Activated naive CD4-positive, alpha-beta T cell (primary cell): ENCODE measurements at places on chromosomes 13 and 19.

- DNase-seq, result no peak
These were observed 7.9 kb upstream of the FRY start for GRCh38 chr13:32023698-32024097.

GRCh38 chr19:39406656-39407409 lies at the start of gene ZFP36:
Gene ZFP36, plus strand, starts transcription at chr19:39406847. Its CDS starts 58 bp downstream, at chr19:39406905.
- peak; percentile 91 for DNase-seq

DNA sequence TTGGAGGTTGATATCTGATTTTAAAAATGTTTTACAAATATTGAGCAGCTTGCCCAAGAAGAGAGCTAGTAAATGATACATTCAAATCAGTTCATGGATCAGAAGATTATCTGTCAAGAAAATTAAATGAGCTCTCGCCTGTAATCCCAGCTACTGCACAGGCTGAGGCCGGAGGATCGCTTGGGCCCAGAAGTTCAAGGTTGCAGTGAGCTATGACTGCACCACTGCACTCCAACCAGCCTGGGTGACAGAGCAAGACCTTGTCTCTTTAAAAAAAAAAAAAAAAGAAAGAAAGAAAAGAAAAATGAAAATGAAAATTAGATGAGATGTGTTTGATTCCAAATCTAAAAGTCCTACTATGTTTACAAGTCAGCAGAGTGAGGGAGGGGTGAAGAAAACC lies 2.4 kb downstream of the SPART start:
- DNase-seq, result no peak

DNA sequence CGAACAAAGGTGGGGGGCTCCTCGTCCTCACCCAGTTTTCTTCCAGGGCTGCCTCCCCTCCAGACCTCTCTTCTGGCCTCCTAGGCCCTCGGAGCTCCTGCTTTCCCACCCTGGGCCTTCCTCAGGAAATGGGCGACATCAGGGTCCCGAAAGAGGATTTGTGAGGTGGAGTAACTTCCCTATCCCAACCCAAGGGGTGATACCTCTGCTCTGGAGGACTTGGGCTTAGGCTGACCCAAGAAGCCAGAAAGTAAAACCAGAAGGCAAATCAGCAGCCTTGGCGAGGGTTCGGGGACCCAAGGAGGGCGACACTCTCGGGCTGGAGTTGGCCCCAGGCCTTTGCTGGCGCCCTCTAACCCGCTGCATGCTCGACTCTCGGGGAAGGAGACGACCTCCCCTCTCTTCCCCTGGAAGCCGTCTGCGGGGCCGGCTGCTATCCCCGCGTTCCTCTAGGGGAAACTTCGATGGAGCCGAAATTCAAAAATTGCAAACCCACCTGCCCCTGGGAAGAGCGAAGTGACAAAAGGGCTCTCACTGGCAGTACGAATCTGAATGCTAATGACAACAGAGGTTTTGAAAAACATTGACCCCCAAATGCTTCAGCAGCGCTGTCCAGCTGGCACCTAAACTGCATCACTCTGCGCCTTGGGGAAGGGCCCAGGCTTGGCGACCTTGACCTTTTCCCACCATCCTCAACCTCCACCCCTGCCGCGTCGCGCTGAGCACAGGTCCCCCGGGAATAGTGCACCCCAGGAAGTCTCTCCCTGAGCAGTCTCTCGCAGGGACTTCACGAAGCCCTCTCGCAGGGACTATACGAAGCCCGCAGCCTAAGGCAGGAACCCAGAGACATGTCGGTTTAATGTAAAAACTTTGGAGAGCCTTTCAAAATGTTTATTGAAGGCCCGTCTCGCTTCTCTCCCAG lies 2.4 kb downstream of the PDX1 start:
- no peak for DNase-seq

GRCh38 chr13:73521985-73522524 lies 463.2 kb downstream of the KLF5 start:
- no peak for DNase-seq

DNA sequence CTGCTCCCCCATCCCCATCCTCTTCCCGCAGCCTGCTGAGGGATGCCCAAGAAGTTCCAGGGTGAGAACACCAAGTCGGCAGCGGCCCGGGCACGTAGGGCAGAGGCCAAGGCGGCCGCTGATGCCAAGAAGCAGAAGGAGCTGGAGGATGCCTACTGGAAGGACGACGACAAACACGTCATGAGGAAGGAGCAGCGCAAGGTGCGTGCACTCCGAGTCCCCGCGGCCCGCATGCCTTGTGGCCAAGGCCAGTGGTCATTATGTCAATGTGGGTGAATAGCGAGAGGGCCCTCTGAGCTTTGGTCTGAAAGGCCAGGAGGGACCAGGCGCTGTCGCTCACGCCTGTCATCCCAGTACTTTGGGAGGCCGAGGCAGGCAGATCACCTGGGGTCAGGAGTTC lies 3.6 kb downstream of the CCDC124 start:
- DNase-seq, result no peak

DNA sequence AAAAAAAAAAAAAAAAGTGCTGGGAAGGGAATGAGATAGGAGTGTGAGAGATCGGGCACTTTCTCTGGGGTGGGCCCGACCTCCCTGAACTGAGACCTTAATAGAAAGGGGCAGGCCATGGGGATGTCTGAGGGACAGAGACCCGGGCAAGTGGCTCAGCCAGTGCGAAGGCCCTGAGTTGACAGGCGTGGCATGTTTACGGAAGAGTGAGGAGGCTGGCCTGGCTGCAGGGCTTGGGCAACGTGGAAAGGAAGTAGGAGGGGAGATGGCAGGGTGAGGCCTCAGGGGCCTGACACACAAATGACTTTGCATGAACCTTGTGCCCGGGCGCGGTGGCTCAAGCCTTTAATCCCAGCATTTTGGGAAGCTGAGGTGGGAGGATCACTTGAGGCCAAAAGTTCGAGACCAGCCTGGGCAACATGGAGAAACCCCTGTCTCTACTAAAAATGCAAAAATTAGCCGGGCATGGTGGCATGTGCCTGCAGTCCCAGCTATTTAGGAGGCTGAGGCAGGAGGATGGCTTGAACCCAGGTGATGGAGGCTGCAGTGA lies 13.9 kb downstream of the FCHO1 start:
- no peak for DNase-seq

- peak; percentile 15 for DNase-seq
These were observed 14.5 kb upstream of the SIGLEC14 start for GRCh38 chr19:51660975-51661600.

DNA sequence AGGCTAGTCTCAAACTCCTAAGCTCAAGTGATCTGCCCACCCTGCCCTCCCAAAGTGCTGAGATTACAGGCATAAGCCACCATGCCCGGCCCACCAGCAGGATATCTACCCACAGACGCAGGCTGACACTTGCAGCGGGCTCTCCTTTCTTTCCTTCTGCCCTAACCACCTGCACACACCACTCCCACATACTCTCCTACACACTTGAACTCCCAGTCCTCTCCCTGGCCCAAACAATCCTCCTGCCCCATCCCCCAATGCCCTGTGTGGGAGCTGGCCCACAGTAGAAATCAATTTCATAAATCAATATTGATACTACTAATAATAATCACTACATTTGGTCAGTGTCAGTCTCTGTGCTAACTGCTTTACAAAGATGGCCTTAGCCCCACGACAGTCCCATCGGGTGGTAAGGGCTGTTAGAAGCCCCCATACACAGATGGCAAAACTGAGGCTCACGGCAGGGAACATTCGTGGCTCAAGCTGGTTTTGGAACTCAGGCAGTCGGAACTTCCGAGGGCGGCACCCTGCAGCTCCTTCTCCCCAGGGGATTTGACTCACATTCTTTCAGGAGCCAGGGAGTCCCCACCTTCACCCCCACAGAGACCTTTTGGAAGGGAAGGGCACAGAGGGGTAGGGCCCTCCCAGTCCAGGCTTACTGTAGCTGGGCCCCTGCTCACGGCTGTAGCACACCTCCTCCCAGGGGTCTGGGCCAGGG lies 3.4 kb upstream of the DPF1 start:
- no peak for DNase-seq

GRCh38 chr19:56217039-56217949 lies 15.2 kb downstream of the ZSCAN5C start:
- no peak for DNase-seq

DNA sequence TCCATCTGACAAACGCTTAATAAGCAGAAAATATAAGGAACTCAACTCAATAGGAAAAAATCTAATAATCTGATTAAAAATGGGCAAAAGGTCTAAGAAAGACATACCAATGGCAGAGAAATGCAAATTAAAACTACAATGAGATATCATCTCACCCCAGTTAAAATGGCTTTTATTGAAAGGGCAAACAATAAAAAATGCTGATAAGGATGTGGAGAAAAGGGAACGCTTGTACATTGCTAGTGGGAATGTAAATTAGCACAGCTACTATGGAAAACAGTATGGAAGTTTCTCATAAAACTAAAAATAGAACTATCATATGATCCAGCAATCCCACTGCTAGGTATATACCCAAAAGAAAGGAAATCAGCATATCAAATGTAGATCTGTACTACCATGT lies 508.8 kb upstream of the GPC6 start:
- no peak for DNase-seq

DNA sequence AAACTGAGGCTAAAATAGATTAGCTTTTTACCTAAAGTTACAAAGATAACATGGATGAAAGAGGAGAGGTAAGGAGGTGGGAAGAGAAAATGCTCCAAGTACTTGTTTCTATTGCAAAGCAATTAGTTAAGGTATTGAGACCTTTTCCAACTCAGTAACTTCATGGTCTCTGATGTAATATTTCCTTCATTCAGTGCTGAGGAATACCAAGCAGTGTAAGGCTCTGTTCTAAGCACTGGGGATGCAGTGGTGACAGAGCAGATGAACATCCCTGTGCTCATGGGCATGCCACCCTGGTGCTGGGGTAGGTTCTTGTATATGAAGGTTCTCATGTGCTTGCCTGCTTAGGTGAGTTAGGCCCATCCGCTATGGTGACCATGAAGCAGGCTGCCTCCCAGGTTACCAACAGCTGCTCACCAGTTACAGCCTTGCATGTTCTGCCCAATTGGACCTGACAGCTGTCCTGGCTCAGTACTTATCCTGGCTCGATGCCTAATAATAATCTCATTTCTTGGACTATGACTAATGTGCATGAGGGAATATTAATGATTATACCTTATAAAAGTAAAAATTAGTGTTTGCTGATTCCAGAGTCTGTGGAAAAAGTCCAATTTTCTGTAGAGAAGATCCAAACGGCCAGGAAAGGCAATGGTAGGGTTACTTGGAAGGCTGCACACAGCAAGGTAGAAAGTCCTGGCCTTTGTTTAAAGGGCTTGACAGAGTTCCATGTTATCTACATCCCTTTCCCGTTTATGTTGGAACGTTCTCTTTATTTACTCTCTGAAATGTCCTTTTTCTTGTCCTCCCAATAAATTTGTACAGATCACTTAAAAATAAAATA lies 48.3 kb downstream of the LATS2 start:
- DNase-seq, result no peak

- no peak for DNase-seq
These were observed 32.4 kb downstream of the GRIK5 start for GRCh38 chr19:42037649-42038048.

- no peak for DNase-seq
These were observed 47.9 kb downstream of the CERS4 start for GRCh38 chr19:8257052-8257443.

GRCh38 chr13:80161219-80161618 lies 179.7 kb downstream of the SPRY2 start:
- DNase-seq, result no peak

DNA sequence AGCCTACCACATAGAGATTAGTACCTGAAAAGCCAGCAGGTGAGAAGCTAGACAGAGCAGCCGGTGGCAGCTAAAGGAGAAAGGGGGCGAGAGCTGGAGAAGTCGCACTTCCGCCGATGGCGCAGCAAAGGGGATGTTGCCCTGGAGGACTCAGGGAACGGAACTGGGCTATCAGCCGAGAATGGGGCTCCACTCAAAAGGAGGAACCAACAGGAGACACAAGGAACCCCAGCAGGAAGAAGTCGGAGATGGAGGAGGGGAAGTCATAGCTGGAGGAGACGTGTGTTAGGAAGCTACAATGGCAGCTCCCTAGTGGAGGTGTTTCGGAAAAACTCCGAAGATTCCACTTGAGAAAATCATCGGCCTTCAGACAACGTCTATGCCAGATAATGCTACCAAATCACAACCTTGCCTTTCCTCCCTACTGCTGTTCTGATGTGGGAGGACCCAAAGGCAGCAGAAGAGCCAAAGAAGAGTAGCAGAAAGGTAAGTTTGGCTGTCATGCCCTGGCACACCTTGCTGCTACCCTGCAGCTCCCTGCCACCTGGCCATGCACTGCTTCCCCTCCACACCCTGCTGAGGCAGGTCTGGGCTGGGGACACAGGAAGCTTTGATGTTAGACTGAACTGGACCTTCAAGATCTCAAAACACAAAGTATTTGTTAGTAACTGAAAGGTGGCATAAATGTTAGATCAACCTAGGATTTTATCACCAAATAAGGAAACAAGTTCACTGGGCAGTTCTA lies 127.9 kb downstream of the DLEU7 start:
- no peak for DNase-seq

DNA sequence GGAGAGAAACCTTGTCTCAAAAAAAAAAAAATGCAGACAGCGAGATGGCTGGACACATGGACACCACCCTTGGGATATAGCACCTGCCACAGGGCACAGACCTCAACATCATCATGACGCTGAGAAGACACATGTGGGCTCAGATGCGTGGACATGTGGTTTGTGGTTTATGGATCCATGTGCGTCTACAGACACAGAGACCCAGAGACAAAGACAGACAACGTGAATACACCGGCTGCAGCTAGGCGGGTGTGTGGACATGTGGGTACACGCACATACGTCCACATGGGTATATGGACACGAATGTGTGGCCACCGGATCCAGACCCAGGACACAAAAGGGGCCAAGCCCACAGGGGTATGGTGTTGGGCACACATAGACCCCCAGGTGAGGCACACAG lies 1.3 kb downstream of the TNFSF14 start:
- DNase-seq, result no peak

GRCh38 chr13:20466371-20466770 lies 59.3 kb downstream of the CRYL1 start:
- DNase-seq, result no peak

DNA sequence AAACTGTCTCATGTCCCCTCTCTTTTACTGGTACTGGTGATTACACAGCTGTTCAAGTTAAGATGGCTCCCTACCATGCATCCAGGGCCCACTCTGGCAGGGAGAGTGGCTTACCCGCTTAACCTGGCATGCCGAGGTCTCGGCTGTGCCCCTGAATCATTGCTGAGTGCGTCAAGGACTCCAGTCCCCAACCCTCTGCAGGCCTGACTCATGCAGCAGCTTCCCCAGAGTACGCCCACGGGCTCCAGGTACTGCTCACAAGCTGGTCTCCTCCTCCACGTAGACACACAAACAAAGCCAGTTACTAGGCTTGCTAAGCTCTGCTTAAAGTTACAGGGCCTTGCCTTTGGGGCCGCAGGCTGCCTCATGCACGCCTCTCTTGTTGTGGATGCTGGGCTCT lies 447.4 kb downstream of the COG6 start:
- peak; percentile 52 for DNase-seq

DNA sequence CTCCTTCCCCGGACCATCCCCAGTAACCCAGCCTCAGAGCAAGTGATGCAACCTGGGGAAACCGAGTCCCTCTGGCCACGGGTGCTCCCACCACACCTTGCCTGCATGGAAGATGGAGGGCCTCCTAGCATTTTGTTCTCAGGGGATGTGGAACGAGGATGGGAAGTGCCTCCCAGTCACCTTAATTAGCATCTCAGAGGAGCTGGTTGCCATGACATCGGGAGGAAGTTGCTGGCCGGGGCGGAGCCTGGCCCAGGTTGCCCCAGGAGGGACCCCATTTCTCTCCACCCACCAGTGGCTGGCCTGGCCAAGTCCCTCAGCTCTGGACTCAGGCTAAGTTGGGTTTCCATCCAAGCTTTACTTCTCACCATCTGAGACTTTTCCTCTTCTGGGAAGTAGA lies 24.1 kb upstream of the PTPRS start:
- no peak for DNase-seq

- no peak for DNase-seq
These were observed 36.6 kb downstream of the PCDH8 start for GRCh38 chr13:52811841-52812240.
